ENCODE measurements at places on chromosomes 3 and 15.

DNA sequence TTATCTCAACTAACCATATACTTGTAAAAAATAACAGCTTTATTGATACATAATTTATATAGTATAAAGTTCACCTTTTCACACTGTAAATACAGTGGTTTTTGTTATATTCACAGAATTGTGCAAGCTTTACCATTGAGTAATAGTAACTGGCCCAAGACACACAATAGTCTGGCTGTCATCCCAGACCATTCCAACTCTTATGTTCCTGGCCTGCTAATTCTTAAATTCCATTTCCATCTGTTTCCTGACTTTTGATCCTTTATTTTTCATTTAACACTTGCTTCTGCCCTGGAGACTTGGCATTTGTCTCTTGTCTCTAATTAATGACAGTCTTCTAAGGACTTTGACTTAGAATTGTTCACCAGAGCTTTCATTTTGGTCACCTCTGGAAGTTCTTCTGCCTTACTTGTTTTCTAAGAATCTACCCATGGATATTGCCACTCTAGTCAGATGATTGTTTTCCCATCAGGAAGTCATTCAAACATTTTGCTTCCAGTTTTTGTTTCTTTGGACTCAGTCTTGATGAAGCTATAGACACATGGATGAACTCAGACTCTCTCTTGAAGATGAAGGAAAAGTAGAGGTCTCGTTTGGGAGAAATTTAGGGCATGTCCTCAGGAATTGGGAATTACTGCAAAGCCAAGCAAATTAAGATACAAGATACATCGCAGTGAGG is 27.2 kb upstream of the PLSCR4 start:
- DNase-seq = no peak

DNA sequence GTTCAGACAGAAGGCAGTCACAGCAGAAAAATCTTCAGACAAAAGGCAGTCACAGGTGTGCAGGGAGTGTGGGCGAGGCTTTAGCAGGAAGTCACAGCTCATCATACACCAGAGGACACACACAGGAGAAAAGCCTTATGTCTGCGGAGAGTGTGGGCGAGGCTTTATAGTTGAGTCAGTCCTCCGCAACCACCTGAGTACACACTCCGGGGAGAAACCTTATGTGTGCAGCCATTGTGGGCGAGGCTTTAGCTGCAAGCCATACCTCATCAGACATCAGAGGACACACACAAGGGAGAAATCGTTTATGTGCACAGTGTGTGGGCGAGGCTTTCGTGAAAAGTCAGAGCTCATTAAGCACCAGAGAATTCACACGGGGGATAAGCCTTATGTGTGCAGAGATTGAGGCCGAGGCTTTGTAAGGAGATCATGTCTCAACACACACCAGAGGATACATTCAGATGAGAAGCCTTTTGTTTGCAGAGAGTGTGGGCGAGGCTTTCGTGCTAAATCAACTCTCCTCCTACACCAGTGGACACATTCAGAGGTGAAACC is 27.6 kb downstream of the ZNF589 start:
- DNase-seq = no peak

GRCh38 chr3:30924763-30925162 is 30.3 kb upstream of the GADL1 start:
- no peak for DNase-seq

DNA sequence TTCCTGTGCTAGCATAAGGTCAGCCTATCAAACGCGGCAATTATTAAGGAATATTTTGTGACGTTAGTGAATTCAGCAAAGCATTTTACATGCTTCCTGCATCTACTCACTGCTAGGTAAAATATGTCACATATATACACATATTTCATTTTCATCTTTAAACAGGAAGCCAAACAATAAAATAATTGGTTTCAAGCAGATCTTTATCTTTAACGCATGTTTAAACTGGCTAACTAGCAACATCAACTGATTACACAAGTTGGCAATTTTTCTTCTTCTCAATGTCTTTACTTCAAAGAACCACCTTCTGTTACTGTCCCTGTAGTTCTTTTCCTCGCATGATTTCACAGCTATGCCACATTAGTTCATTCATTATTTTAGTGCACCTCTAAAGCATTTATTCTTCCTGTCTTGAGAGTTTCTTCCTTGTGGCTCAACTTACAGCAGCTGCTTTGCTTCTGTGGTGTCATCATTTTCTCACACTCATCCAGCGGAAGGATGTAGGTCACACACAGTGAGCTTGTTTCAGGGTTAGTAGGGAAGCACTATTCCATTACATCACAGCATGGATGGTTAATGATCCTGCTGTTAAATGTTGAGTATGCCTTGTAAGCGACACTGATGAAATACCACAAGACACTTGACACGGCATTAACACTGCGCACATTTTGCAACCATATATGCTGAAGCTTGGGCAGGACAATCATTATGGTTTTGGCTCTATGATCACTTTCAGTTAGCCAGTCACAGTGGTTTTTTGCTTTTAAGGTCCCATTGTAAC is 2.3 kb upstream of the BCHE start:
- DNase-seq = peak; percentile 3

- DNase-seq = no peak
Observed at GRCh38 chr15:81375461-81375860, 1.4 kb upstream of the TMC3 start.

Measured in common myeloid progenitor, CD34-positive (primary cell).